ENCODE measurements at places on chromosomes 12 and 14. TPM values are rescaled to one million over a fixed set of nuclear protein-coding genes. Genes with fewer than 3 reads are reported as not detected.

The TMTC1 gene
- 0.11 TPM for total RNA-seq

The SPPL3 gene
- total RNA-seq: 17.0 TPM

The TCL1B gene
- not detected for total RNA-seq

The PZP gene
- total RNA-seq: not detected

The IGF1 gene
- not detected for total RNA-seq

The COPZ1 gene
- 83.5 TPM for total RNA-seq

The IL22 gene
- not detected for total RNA-seq

The GALNT9 gene
- not detected for total RNA-seq

The EMP1 gene
- total RNA-seq: 58.8 TPM

The PSMA3 gene
- 159 TPM for total RNA-seq

The GLIPR1L2 gene
- total RNA-seq: 0.10 TPM

The DHRS4 gene
- total RNA-seq: 36.9 TPM

The AQP6 gene
- not detected for total RNA-seq

The COX8C gene
- total RNA-seq: not detected
